Activated naive CD4-positive, alpha-beta T cell treated with anti-CD3 and anti-CD28 coated beads for 36 hours (primary cell): ENCODE measurements at places on chromosomes 3 and 15. TPM values are rescaled to one million over a fixed set of nuclear protein-coding genes. Genes with fewer than 3 reads are reported as not detected.
A peak's percentile ranks its signal among the peaks of the same experiment; 100 is the strongest.

The CDHR4 gene
- total RNA-seq, result not detected

DNA sequence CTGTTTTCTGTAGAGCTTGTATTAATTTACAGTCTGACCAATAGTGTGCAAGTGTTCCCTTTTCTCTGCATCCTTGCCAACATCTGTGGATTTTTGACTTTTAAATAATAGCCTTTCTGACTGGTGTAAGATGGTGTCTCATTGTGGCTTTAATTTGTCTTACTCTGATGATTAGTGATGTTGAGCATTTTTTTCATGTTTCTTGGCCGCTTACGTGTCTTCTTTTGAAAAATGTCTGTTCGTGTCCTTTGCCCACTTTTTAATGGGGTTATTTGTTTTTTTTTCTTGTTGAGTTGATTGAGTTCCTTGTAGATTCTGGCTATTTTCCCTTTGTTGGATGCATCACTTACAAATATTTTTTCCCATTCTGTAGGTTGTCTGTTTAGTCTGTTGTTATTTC is 7.6 kb upstream of the ACOX2 start:
- DNase-seq, result no peak

- DNase-seq, result no peak
These were observed 127.3 kb upstream of the MRPL3 start for GRCh38 chr3:131630097-131630496.

The PTX3 gene
- total RNA-seq, result not detected

The RPL14 gene
- total RNA-seq, result 3,841 TPM

DNA sequence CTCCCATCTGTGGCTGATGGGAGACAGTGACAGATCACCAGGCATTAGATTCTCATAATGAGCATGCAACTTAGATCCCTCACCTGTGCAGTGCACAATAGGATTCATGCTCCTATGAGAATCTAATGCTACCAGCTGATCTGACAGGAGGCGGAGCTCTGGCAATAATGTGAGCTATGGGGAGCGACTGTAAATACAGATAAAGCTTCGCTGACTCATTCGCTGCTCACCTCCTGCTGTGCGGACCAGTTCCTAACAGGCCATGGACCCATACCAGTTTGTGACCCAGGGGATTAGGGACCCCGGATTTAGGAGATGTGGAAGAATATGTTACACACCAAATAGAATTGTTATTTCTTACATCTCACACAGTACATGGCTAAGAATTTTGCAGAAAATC is 6.7 kb downstream of the ARGFX start:
- no peak for DNase-seq

DNA sequence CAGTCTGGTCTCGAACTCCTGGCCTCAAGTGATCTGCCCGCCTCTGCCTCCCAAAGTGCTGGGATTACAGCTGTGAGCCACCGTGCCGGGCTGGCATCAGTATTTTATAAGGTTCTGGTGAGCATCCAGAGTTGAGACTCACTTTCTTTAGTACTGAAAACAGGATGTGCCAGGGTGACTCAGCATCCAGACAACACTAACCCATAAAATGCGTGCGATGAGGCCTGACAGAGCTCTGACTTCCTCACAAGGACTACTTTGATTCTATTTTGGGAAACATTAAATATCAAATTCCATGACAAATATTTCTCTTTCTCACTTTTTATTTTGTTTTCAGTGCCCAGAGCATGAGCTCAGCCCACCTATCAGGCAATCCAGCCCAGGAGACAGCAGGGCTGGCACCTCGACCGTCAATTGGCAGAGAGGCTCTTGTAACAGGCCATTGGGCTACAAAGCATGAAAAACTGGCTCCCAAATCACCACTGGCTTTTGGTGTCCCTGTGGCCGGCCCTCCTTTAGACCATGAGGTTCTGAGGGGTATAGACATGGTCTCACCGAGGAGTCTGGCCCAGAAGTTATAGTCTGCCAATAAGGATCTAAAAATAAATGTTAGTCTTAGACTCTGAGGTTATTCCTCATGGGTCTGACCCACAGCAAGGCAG is 75.0 kb downstream of the FEM1B start:
- DNase-seq, result peak; percentile 82

The NCEH1 gene
- 2.9 TPM for total RNA-seq

- no peak for DNase-seq
These were observed 137.9 kb downstream of the UACA start for GRCh38 chr15:70625438-70625837.

GRCh38 chr15:67415181-67415580 is 105.8 kb upstream of the C15orf61 start:
- no peak for DNase-seq

DNA sequence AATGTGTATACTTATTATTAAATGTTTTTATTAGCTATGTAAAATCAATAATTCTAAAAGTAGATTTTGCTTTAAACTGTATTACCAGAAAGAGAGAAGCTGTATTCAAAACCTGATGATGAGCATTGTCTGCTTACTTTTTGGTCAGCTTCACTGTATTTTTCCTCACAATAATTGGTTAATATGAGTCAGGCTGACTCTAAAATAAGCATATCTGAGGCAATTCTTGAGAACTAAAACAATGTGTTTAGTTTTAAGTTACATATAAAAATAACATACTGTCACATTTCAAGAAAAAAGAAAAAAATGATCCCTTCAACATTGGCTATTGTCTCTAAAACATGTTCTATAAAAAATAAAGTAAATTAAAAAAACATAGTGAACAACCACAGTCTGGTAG is 66.1 kb downstream of the EPHA3 start:
- no peak for DNase-seq

- DNase-seq, result no peak
These were observed 263.2 kb downstream of the NR2F2 start for GRCh38 chr15:96593735-96594134.

GRCh38 chr15:69723404-69724096 is 270.9 kb downstream of the RPLP1 start:
- DNase-seq, result no peak

GRCh38 chr3:77446084-77446483 is 406.2 kb downstream of the ROBO2 start:
- no peak for DNase-seq

The PAQR9 gene
- total RNA-seq, result not detected

DNA sequence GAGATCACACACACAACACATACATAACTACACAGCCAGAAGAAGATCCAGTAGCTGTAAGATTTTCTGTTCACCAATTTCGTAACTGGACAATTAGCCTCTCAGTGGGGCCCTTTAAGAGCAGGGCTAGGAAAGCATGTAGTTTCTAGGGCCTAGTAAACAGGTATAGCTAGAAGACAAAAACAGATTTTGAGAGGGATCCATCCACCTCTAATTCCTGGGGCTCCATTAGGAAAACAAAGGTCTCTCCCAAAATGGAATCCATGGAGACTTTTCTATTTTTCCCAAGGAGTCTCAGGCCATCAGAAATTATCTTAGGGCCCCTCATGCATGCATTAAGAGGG is 10.5 kb downstream of the KIF15 start:
- no peak for DNase-seq

DNA sequence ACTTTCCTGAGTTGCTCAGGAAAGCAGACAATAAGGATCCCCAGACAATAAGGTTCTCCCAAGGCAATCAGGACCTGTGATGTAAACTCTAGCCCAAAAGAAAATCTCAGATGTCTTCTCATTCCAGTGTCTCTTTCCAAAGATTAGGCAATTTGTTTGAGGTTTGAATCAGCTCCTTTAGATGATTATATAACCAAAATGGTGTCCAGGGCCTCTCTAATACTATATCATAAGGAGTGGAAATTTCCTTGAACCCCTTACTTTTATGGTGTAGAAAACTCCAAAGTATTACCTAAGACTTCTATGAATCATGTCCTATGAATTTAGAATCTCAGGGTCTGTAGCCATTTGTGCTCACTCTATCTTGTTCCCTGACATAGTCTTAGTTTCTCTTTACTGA is 65.9 kb downstream of the GPR176 start:
- no peak for DNase-seq

DNA sequence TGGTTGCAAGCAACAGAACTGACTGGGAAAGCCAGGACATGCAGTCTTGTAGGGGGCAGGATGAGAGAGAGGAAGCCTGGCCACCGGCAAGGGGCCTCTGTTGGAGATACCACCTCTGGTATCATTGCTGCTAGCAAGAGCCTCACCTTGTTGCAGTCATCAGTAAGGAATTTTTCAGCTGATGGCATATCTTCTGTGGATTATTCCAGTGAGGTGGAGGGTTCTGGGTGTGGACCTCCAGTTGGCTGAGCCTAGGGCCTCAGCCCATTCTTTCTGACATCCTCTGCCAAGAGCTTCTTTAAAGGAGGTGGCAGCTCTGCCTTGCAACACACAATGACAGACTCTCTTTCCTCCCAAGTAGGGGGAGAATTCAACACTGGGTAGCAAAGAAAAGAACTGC is 128.9 kb downstream of the AQP9 start:
- no peak for DNase-seq

The TMEM108 gene
- total RNA-seq, result not detected

The ALDH1L1 gene
- not detected for total RNA-seq
